Stimulated activated effector memory CD8-positive, alpha-beta T cell treated with anti-CD3 and anti-CD28 coated beads, Interleukin-12 subunit alpha, Interleukin-12 subunit beta, amount 100 ng/mL, for 72 hours (primary cell): ENCODE measurements at places on chromosomes 16 and 17.

- no peak for DNase-seq
Measured at GRCh38 chr17:67467500-67468455, 90.7 kb downstream of the PITPNC1 start.

DNA sequence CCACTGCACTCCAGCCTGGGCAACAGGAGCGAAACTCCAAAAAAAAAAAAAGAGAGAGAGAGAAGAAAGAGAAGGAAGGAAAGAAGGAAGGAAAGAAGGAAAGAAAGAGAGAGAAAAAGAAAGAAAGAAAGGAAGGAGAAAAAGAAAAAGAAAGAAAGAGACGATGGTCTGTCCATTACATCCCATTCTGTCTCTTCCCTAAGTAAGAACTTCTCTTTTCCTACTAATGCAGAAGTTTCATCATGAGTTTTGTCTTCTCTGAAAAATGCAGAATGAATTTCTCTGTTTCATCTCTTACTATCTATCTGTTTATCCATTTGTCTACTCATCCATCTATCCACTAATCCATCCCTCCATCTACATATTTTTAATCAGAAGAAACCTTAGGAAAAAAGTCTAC, 94.9 kb upstream of the MED13 start:
- no peak for DNase-seq

DNA sequence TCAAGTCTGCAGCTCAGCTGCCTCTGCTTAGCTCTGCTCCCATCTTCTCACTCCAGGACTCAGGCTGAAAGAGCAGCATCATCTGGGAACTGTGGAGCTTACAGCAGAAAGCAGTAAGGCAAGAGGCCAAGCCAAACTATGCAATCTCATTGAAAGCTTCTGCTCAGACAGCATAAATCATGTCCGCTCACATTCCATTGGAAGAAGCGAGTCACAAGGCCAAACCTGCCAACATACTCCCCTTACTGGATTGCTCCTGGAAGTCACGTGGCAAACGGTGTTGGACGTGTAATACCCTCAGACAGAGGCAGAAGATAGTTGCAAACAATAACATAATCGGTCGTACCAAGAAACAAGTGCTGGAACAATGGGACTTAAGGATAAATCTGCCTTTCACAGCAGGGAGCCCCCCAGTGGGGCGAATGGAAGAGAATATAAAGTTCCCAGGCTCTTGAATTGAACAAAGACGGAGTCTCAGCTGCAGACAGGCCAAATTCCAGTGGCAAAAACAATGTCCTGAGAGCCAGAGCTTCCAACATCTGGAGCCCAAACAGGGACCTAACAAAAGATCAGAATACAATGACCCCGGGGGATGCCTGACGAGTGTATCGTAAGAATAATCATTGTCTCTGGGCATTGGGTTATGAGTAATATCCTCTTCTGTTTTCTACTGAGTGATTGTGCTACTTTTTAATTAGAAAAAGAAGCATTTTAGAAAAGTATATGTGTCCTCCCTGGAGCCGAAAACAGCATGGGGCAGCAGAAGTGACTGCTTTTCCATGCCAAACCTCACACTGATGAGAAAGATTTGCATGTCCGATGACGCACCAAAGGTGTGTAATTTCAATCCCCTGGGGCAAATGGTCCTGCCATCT, 68.4 kb downstream of the CMC2 start:
- peak; percentile 23 for DNase-seq

DNA sequence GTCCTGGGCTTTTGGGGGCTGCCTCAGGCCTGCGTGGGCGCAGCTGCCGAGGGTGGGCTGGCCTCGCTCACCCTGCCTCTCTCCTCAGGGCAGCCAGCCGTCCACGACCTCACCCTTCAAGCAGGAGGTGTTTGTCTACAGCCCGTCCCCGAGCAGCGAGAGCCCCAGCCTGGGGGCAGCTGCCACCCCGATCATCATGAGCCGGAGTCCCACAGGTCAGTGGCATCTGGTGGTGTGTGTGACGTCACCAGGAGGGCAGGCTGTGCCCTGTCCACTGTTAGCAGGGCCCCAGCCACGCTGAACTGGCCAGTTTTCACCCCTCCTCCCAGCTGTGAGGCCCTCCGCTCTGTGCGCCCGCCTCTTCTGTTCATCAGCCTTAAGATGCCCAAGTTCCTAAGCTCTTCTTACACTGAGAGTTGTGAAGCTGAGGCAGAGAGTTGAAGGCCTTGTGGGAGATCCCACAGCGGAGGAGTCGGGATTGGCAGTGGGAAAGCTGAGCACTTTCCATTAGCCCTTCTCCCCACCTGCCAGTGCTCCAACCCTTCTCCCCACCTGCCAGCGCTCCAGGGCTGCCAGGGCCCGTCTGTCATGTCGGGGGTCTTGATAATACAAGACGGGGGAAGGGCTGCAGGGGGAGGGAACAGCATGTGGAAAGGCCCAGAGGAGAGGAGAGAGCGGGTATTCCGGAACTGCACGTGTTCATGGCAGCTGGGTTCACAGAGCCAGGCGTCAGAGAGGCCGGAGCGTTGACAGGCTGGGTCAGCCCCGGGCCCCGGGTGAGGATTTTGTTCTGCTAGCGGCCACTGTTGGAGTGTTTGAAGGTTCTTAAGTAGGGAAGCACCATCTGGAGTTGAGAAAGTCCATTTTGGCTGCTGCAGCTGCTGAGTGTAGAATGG, 36.3 kb downstream of the OR1D5 start:
- no peak for DNase-seq

DNA sequence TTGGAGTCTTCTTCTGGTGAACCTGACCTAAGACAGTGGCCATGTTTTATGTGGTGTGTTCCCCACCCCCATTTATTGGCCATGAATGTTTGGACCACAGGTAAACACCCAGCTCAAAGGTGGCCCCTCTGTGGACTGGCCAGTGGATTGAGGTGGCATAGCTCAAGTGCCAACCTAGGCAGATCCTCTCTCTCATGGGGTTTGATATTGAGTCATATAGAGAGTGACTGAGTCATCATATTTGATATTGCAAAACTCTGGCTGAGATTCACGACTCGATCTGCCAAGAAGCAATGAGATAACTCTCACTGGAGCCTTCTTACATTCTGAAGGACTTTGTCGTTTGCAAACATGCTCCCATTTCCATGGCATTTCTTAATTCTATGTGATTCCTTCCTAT, 10.5 kb upstream of the TEKT3 start:
- no peak for DNase-seq

- DNase-seq: no peak
Measured at GRCh38 chr16:23140107-23140506, 9.1 kb downstream of the USP31 start.

GRCh38 chr17:27928587-27928986, 35.4 kb upstream of the LYRM9 start:
- DNase-seq: no peak

GRCh38 chr17:43368740-43369506, 29.9 kb upstream of the ARL4D start:
- DNase-seq: peak; percentile 84

DNA sequence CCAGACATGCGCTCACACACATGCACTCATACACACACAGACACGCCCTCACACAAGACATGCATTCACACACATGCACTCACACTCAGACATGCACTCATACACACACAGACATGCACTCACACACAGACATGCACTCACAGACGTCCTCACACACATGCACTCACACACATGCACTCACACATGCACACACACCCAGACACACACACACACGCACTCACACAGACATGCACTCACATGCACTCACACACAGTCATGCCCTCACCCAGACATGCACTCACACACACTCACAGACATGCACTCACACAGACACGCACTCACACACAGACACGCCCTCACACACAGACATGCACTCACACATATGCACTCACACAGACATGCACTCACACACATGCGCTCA, 2.1 kb upstream of the ZNF469 start:
- no peak for DNase-seq

- no peak for DNase-seq
Measured at GRCh38 chr17:74520790-74521480, 10.3 kb downstream of the CD300LB start.

- DNase-seq: no peak
Measured at GRCh38 chr17:34609210-34609609, 29.8 kb downstream of the TMEM132E start.

DNA sequence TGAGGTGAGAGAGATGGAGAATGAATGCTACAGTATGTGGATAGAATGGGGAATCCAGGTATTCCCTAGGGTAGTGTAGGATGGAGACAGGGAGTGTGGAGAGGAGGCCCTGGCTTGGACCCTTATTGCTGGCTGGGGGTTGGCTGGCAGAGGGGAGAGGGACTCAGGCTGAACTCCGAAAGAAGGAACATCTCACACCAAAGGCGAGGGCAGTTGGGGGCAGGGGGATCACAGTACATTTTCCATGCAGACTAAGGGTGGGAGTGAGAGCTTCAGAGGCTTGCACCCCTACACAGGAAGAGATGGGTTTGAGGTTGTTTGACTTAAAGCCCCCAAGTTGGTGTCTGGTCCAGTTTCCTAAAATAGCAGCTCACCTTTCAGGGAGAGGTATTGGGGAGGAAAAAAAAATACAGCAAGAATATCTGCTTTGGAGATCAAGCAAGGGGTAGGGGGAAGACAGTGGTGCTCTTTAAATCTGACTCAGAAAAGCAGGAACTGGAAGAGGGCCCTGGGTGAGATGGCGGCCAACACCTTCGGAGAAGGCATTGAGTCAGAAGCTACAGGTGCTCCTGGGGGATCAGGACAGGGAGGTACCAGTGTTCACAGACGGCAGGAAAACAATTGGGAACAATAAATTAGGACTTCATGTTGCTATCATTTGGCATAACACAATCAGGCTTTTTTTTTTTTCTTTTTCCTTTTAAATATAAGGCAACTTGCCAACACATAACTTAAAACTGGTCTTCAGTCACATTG, 12.4 kb downstream of the TRAF4 start:
- no peak for DNase-seq

DNA sequence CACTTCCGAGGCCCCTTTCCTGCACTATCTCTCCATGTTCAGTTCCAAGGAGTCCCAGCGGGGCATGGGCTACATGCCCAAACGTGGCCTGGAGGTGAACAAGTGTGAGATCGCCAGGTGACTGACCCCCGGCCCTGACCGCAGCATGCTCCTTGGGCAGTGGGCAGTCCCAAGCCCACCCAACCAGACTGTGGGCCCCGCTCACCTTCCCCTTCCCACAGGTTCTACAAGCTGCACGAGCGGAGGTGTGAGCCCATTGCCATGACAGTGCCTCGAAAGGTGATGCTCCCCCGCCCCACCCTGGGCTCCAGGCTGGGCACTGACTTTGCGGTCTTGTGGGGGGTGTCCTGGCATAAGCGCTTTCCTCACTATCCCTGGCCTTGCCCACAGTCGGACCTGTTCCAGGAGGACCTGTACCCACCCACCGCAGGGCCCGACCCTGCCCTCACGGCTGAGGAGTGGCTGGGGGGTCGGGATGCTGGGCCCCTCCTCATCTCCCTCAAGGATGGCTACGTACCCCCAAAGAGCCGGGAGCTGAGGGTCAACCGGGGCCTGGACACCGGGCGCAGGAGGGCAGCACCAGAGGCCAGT, 4.7 kb downstream of the CORO1A start:
- DNase-seq: peak; percentile 52

DNA sequence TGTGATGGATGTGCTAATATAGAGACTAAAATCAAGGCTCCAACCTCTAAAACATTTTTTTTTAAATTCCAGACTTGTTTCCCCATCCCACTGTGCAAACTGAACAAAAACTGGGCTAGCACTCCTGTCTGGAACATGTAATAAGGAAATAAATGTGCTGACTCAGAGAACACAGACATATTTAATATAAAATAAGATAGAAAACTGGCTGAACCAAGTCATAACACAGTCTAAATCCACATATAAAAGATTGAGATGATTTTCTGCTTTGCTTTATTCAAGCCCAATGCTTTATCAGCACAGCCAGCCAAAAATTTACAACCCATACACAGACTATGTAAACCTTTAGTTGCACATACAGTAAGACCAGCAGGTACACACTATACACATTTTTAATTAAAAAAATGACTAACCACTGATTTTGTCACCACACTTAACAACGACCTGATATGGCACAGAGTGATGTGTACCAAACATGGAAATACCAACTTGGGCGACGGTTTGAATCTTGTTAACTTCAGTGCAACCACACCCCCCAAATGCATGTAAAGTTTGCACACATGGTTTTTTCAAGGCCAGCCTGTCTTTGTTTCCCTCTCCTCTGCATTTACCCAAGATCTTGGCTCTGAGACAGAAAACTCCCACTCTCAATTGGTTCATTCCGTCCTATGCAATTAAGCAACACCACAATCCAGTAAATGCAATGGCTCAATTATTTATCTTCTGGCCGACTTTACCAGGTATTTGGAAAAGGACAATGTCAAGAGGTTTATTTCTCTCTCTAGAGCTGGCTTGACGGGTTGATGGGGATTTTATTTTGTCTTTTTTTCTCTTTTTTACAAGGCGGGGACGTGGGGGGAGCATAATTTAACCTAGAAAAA, 1.2 kb downstream of the STAT3 start:
- DNase-seq: no peak

GRCh38 chr17:72665852-72666851, 426.3 kb downstream of the SLC39A11 start:
- DNase-seq: no peak

DNA sequence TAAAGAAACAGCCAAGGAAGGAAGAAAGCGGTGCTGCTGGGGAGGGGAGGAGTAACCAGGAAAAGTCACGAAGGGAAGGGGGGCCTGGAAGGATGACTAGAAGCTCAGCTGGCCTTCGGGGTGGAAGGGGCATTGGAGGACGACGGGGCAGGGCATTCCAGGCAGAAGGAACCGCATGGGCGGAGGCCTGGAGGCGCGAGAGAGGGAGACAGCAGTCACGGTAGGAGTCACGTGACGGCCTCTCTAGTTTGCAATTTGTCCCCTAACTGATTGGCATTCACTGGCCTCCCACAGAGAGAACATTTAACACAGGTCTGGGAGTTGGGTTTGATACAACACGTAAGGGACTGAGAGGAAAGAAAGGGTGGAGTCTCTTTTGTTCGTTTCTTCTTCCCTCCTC, 63.9 kb downstream of the RTN4RL1 start:
- DNase-seq: no peak

DNA sequence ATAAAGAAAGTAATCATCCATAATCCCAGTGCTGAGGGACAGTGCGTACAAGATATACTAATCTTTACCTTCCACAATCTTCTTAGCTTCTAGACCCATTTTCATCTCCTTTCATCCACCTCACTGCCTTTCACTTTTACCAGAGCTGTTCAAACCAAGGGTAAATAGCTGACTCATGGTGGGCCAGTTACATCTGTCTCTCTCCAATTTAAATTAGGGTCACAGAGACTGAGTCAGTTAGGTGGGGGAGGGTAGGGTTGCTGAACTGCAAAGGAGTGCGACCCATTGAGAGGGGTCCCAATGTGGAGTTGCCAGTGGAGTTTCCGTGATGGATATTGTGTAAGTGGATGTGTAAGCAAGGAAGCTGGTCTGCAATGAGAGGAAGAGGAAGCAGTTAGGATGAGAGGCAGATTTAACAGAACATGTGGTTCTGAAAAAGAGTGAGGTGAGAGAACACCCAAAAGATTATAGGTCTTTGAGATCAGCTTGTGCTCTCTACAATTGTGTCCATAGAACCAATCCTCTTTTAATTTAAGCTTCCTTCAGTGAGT, 83.5 kb downstream of the GP2 start:
- DNase-seq: no peak
